ENCODE measurements at places on chromosomes 2 and 18. TPM values are rescaled to one million over a fixed set of nuclear protein-coding genes. Genes with fewer than 3 reads are reported as not detected.
A peak's percentile ranks its signal among the peaks of the same experiment; 100 is the strongest.

Gene PLEKHH2
- total RNA-seq = 1.1 TPM

DNA sequence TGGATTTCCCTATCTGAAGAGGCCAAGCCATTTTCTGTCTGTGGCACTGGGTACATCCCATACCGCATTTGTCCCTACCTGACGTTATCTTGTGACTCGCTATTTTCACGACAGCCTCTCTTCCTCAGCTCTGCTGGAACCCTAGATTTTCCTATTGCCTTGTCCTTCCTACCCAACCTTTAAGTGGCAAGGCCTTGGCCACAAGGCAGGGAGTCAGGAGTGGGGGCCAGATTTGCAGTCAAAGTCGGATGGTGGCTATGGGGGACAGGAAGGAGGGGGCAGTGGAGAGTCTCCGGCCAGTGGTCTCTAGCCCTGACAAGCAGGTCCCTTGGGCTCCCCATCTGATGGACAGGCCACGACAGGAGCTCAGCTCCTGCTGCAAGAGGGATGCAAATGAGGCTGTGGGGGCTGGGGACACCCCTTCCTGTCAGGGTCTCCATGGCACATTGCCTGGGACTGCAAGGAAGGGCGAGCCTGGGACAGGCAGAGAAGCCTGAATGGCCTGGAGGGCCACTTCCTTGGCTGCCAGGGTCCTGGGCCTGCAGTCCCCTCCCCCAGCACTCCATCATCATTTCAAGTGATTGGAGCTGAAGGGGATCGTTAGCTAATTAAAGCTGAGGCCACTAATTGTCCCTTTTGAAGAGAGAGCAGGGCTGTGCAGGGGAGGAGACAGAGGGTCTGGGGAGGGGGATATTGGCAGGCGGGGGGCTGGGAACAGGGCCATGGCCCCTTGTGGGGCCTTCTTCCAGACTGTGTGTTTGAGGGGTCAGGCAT is 6.3 kb upstream of the ECEL1 start:
- DNase-seq = no peak

DNA sequence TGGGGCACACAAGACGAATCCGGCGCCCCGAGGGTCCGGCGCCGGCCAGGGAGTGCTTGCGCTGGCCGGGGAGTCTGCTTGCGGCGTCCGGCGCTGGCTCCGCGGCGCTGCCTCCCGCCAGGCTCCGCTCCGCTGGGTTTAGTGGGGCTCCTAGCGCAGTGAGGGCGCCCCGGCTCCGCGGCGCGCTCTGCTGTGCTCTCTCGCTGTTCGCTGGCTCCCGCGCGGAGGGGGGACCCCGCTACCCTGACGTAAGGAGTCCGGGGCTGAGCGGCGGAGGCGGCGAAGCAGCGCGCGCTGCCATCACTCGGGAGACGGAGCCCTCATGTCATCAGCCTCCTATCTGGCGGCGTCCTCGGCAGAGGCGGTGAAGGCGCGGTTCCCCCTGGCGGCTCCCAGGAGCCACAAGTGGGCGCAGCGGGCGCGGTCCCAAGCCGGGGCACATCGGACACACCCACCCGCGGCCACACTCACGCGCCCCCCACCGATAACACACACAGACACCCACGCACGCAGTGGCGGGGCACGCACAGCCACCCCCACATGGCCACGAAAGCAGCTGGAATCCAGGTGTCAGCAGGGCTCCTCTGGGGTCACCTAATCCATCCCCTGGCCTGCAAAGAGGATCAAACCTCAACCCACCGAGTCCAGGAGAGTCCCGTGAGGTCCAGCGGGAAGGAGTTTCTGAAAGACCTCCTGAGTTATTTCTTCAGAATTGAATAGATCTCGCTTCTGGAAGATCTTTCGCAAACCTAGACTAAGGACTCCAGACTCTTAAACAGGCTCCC is at the start of gene C1QL2:
TSS of gene C1QL2 (minus strand) at position 189 of the 785 bp plus-strand sequence. CDS start 482 bp downstream, outside the sequence.
- DNase-seq = no peak

DNA sequence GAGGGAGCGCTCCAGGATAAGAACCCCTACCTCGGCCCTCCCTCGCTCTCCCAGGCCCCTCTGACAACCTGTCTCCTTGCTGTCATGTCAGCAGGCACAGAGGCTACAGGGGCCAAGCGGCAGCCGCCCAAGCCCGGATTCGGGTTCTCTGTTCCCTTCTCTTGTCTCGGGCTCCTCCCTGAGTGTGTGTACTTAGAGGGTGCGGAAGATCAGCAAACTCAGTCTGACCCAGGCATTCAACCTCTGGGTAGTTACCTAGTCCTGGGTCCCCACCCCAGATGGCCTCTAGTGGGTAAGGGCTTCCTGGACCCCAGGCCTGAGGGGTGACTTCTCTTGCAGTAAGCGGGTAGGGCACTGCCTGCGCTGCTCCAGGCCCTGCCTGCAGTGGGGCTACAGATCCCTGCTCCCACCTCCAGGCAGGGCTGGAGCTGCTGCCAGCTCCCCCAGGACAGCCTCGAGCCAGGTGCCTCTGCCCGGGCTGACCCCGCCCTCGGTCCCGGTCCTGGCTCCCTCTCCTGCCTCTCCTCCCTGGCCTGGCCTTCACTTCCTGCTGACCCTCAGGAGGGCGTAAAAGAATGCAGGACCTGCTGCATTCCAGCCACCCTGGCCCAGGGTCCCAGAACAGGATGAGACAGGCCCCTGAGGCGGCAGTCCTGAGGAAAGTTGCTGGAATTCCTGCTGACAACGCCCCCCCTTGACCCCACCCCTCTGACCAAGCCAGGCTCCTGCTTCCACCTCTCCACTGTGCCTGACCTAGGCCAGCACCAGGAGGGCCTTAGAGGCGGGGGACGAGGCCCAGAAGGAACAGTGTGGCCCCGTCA is 22.0 kb downstream of the GPC1 start:
- DNase-seq = no peak

DNA sequence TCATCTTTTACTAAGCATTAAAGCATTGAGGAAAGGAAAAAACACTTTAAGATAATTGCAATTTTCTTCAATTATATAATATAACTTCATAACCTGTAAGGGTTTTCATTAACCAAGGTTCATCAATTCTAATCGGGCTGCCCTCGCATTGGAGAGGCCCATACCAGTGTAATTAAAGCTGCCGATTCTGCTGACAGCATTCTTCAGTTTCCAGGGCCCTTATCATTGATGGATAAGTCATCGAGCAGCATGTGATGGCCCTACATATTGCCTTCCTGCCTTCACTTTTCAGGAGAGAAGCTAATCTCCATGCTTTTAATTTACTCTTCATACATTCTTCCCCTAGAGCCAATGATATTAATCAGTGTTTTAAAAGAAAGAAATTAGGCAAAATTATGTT is 92.0 kb downstream of the NCKAP5 start:
- no peak for DNase-seq

DNA sequence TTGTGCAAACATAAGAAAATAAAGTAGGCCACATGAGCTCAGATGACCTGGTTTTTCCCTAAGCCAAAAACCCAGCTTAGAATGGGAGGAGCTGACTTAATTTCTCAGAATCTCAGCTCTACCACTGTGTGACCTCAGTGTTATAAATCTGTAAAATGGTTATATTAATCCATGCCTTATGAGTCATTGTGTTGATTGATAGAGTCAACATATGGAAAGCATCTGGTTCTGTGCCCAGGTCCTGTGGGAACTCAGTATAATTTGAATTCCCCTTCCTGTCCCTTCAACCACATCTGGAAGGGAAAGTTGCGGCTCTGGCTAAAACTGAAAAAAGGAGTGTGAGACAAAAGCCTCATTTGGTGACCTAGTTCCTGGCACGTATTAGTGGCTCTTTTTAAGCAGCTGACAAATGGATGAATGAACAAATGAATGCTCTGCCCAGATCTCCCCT is 25.7 kb downstream of the TMEM177 start:
- peak; percentile 67 for DNase-seq

DNA sequence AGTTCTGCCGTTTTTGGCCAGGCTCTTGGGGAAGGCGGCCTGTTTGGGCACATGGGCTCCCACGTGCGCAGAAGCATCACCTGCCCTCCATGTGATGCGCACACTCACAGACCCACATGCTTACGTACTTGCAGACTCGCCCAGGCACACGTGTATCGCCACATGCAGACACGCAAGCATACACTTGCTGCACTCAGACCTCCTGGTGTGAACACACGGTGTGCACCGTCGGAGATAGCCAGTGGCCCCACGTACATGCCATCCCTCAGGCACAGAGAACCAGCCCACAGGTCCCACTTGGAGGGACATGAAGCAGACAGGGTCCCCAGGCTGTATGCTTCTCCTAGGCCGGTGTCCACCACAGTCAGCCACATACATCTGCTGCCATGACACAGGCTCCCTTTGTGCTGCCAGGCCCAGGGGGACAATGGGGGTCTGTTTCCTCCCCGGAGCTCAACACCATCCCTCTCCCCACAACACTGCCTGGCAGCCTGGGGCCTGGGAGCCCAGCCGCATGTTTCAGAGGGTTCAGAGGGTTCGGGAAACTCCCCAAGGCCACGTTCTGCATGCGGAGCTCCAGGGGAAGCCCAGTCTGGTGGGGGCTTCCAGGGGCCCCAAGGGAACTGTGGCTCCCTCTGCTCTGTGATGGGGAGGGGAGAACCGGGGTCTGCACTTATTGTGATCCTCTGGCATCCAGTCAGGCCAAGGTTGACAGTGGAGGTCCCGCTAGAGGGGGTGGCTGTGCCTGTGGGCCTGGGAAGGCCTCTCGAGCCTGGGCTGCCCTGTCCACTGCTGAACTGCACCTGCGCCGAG is 208.1 kb upstream of the HAAO start:
- DNase-seq = no peak

Measured in astrocyte (in vitro differentiated cells and primary cell).